ENCODE measurements at places on chromosomes 4 and X.

DNA sequence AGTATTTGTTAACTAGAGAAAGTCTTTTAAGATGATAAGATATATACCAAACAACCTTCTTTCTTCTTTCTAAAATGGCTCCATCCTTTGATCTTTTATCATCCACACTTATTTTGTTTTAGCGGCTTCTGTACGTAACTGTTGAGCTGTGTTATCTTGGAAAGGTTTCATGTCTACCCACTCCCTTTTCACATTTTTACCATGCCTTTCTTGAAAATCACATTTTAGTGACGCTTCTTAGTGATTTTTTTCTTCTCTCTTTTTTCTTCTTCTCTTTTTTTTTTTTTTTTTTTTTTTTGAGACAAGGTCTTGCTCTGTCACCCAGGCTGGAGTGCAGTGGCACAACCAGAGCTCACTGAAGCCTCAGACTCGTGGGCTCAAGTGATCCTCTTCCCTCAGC is 135.1 kb downstream of the CHIC2 start:
- peak overlapping the region; percentile 8 for H3K27ac ChIP-seq
- H3K27me3 ChIP-seq, result no peaks in the 10 kb centered on the region
- H3K4me3 ChIP-seq, result no peak overlapping the region
- H3K36me3 ChIP-seq, result no peaks in the 10 kb centered on the region
- H3K4me1 ChIP-seq, result peaks cover 9% of the 10 kb centered on the region
- DNase-seq, result peak; percentile 80

DNA sequence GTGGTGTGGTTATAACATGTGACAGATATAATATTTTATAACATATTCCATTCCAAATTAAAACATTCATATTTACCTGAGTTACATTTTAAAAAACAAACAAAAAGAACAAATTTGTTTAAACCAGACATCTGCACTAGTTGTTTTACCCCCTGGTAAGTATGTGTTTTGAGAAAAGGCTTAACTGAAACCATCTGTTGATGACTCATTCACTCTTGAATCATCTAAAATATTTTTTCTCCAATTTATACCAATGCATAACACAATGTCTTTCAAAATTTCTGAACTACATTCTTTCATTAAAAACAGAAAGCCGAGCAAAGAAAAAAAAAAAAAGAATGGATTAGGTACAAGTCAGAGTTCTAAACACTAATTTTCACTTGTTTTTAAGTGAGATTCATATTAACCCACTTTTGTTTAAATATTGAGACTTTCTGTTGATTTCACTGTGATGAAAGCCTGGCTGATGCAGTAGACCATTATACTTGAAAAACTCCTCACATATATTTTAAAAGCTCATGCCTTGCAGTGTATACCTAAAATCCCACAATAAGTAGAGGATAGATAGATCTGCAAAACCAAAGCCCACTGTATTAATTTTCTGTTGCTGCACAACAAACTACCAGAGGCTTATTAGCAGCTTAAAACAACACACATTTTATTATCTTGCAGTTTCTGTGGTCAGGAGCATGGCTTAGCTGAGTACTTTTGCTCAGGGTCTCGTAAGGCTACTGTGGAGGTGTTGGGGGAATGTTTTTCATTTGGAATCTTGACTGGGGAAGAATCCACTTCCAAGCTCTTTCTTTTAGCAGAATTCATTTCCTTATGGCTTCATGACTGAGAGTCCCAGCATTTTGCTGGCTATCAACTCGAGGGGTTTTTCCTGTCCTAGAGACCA is 221.5 kb downstream of the PCDH18 start:
- no peak overlapping the region for H3K4me3 ChIP-seq
- peaks cover 8% of the 10 kb centered on the region for H3K4me1 ChIP-seq
- H3K27ac ChIP-seq, result peak overlapping the region; percentile 53
- no peaks in the 10 kb centered on the region for H3K36me3 ChIP-seq

DNA sequence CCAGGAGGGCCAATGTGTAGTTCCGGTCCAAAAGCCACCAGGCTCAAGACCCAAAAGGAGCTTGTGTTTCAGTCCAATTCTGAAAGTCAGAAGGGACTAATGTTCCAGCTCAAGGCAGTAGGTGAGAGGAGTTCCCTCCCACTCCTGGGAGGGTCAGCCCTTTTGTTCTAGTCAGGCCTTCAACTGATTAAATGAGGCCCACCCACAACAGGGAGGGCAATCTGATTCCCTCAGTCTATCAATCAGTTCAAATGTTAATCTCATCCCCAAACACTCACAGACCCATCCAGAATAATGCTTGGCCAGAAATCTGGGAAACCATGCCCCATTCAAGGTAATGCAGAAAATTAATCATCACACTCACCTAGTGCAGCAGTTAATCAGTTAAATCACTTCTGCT is 35.8 kb upstream of the RASGEF1B start:
- no peak overlapping the region for H3K27ac ChIP-seq
- no peak overlapping the region for H3K4me3 ChIP-seq
- no peaks in the 10 kb centered on the region for H3K36me3 ChIP-seq
- DNase-seq, result no peak
- no peaks in the 10 kb centered on the region for H3K27me3 ChIP-seq
- no peaks in the 10 kb centered on the region for H3K4me1 ChIP-seq

DNA sequence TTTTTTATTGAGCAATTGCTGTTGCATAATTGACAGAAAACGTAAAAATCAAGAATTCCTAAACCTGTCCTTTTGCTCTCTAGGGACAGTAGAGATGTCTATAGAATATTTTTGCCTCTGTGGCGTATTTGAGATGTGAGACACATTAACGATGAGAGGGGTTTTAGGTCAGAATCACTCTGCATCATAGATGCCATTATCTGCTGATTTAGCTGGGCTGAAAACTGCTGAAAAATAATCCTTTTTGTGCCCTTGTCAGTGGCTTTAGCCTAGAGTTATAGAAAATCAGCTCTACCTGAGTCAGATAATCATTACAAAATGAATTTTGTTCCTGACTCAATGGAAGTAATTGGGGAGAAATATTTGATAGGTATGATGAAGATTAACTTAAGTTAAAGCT is 767.8 kb upstream of the TENM3 start:
- H3K4me1 ChIP-seq, result no peaks in the 10 kb centered on the region
- DNase-seq, result no peak
- no peaks in the 10 kb centered on the region for H3K27me3 ChIP-seq
- no peak overlapping the region for H3K27ac ChIP-seq

DNA sequence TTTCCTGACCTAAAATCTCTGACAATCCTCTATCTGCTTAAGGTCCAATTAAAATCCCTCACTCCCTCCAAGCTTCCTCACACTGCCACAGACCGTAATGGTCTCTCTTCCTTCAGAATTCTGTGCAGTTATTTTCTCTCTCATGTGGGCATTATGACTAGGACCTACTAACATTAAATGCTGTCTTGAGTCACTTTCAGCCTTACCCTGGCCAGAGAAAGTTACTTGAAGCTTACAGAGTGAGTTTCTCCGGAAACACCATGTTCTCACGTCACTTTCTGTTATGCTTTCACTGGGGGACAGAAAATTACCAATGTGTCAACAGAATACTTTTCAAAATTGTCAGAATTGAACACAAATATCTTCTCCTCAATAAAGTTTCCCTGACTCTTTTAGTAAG is 271.8 kb downstream of the INPP4B start:
- no peaks in the 10 kb centered on the region for H3K27me3 ChIP-seq
- H3K4me3 ChIP-seq, result no peak overlapping the region
- H3K36me3 ChIP-seq, result no peaks in the 10 kb centered on the region
- H3K27ac ChIP-seq, result no peak overlapping the region

DNA sequence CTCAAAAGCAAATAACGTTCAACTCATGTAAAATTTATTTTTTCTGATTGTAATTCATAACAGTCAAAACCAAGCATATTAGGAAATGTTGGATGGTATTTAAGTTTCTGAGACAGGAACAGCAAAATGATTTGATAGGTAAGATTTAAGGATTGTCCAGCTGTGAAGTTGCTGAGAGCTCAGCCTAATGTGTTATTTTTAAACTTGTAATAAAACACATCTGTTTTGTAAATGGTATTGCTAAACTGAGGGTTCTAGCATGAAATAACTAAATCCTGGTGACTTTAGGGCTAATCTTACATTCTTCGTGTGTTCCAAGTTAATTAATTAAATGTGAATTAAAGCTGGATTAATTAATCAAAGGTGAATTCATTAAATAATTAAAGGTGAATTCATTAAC is 13.3 kb downstream of the TLR10 start:
- no peak overlapping the region for H3K27ac ChIP-seq
- H3K4me1 ChIP-seq, result no peaks in the 10 kb centered on the region
- no peak for DNase-seq

GRCh38 chr4:158013858-158014257 is 159.0 kb downstream of the GASK1B start:
- no peaks in the 10 kb centered on the region for H3K36me3 ChIP-seq
- no peak overlapping the region for H3K27ac ChIP-seq
- peak; percentile 29 for DNase-seq

DNA sequence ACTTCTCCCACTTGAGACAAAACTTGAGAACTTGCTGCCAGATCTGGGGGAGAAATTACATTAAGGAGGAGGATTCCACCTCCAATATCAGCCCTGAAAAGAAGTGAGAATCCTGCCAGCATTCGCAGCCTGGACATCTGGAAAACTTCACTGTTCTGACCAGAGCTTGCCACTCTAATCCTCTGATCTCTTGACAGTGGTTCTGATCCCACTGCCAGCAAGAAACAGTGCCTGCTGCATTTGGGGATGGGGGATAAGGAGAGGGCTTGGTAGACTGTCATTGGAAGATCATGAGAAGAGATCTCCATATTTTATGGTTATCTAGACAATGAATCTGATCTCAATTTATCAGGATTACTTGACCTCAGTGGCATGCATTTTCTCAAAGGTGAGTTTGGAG is 49.8 kb upstream of the TMEM33 start:
- H3K27me3 ChIP-seq, result peaks cover 25% of the 10 kb centered on the region
- no peak overlapping the region for H3K27ac ChIP-seq
- no peaks in the 10 kb centered on the region for H3K4me1 ChIP-seq

DNA sequence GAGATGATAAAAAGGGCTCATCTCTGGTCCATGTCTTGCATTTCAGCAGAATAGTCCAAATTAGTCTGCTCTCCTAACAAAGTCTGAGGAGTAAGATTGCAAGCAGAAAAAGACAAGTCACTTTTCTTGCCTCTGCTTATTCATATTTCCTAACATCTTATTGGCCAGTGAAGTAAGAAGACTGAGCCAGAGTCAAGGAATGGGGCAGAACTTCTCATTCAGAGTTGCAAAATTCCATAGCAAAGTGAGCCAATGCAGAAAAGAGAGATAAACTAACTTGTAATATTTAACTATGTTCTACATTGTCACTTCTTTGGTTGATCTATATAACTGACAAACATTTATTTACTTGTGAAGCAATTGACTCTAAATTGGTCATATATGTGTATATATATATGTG is 2304.0 kb downstream of the ARAP2 start:
- no peaks in the 10 kb centered on the region for H3K4me1 ChIP-seq
- no peaks in the 10 kb centered on the region for H3K36me3 ChIP-seq
- DNase-seq, result no peak
- no peak overlapping the region for H3K27ac ChIP-seq
- H3K27me3 ChIP-seq, result no peaks in the 10 kb centered on the region

- peak within 1 kb of the TSS; percentile 85 for H3K27ac ChIP-seq
- peak; percentile 83 for DNase-seq
- H3K36me3 ChIP-seq, result no peaks in the 10 kb centered on the region
Observed at GRCh38 chrX:115560978-115561604, at the start of gene PLS3. Gene PLS3, plus strand, starts transcription at chrX:115561174. Its CDS starts 49,077 bp downstream, at chrX:115610251.

- DNase-seq, result no peak
- H3K4me1 ChIP-seq, result no peaks in the 10 kb centered on the region
- H3K36me3 ChIP-seq, result no peaks in the 10 kb centered on the region
- H3K27ac ChIP-seq, result no peak overlapping the region
Observed at GRCh38 chr4:176099314-176099713, 33.7 kb downstream of the WDR17 start.

- H3K27ac ChIP-seq, result no peak overlapping the region
- H3K4me1 ChIP-seq, result no peaks in the 10 kb centered on the region
- no peaks in the 10 kb centered on the region for H3K36me3 ChIP-seq
- no peak overlapping the region for H3K4me3 ChIP-seq
Observed at GRCh38 chr4:146833530-146833929, 112.1 kb downstream of the TTC29 start.

DNA sequence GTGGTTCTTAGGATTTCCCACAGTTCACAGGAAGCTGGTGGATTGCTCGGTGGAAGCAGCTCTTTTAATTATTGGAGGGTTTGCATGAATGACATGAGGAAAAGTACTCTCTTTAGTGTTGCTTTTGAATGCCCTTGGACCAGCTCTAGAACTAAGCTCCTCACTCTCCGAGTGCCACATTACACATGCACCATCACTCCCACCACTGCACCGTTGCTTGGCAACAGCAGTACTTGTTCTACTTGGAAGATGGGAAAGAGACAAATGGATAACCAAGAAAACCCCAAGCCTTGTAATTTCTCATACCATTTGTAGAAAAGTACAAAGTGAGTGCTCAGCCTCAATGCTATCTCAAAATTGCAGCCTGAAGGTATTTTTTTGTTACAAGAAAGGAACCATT is 620.2 kb upstream of the BOD1L1 start:
- H3K27me3 ChIP-seq, result no peaks in the 10 kb centered on the region
- no peak for DNase-seq
- no peak overlapping the region for H3K27ac ChIP-seq
- no peak overlapping the region for H3K4me3 ChIP-seq
- H3K36me3 ChIP-seq, result no peaks in the 10 kb centered on the region

GRCh38 chr4:167715176-167715575 is 377.2 kb upstream of the ANXA10 start:
- no peak overlapping the region for H3K27ac ChIP-seq
- H3K27me3 ChIP-seq, result no peaks in the 10 kb centered on the region
- H3K36me3 ChIP-seq, result no peaks in the 10 kb centered on the region
- no peak for DNase-seq
- no peaks in the 10 kb centered on the region for H3K4me1 ChIP-seq

DNA sequence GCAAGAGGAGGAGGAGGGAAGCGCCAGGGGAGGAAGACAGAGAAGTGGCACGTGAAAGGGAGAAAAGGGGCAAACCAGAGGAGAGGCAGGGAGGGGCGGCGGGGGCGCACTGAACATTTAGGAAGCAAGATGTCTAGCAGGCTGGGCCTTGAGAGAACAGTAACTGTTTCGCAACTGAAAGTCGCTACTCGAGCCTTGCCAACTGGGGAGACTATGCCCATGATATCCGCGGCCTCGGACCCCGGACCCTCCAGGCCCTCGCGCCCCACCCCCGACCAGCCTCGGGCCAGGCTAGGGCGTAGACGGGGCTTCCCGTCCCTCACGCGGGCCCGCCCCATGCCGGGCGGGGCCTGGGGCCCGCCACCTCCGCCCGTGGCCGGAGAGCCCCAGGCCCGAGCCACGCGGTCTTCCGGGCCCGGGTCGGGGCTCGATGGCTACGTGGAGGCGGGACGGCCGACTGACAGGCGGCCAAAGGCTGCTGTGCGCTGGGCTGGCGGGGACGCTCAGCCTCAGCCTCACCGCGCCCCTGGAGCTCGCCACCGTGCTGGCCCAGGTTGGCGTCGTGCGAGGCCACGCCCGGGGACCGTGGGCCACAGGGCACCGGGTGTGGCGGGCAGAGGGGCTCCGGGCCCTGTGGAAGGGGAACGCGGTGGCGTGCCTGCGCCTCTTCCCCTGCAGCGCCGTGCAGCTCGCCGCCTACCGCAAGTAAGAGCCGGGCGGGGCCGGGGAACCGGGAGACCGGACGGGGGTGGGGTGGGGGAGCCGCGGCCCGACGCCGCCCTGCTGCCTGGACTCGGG is at the start of gene SLC25A43:
SLC25A43 (plus strand) TSS at position 363 of the 798 bp plus-strand sequence; CDS start at position 431, 68 bp downstream.
- DNase-seq, result peak; percentile 31
- no peaks in the 10 kb centered on the region for H3K36me3 ChIP-seq
- peak within 1 kb of the TSS; percentile 73 for H3K4me3 ChIP-seq
- H3K4me1 ChIP-seq, result no peaks in the 10 kb centered on the region
- peak within 1 kb of the TSS; percentile 54 for H3K27ac ChIP-seq
- no peaks in the 10 kb centered on the region for H3K27me3 ChIP-seq

GRCh38 chr4:39660757-39661156 is 22.1 kb upstream of the SMIM14 start:
- DNase-seq, result no peak
- no peaks in the 10 kb centered on the region for H3K27me3 ChIP-seq
- H3K36me3 ChIP-seq, result no peaks in the 10 kb centered on the region
- H3K4me1 ChIP-seq, result peaks cover 4% of the 10 kb centered on the region
- H3K4me3 ChIP-seq, result no peak overlapping the region
